ENCODE measurements at places on chromosomes 4 and X.

DNA sequence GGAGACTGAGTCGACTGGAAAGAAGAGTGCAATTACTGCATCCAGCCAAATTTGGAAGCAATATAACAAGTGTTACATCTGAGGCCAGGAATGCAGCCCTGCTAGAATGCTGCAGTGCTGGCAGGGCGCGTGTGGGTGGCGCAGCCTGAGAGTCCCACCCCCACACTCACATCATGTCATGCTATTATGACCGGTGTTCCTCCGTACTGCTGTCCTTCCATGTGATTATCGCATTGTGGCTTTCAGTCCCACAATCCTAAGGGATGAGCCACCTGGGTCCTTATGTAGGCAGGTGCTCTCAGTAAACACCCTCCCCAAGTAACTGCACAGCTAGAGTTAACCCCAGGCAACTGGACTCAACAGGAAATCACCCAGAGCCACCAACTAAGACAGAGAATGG is 122.6 kb upstream of the CPEB2 start:
- no peak for DNase-seq

- no peak for DNase-seq
Measured at GRCh38 chr4:113407409-113407808, 354.1 kb downstream of the CAMK2D start.

DNA sequence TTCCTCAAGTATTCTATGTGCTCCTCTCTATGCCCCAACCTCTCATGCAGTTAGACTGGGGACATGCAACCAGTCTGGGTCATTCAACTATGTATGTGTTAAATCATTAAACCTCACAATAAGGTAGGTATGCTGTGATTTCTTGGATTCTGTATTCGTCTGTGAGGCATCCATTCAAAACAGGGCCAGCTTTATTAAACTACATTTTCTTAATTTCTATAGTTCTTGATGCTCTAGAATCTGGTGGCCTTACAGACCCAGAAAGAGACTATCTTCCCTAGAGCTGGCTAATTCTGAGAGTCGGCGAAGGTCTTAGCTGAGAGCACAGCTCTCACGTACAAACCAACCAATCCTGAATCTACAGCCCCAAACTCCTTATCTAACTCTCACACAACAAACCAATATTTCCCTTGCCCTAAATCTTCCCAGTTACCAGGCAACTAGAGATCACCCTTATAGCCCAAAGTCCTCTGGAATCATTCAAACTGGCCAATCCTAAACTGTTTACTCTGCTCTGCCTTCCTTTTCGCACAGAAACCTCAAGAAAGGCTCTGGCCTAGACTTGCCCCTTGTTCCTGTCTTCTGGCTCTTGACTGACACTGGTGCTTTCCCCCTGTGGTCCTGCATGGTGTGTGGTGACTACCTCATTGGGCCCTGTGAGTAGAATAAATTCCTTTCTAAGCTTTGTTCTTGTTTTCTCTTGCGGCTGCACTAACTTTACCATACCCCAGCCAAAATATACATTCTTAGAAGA is 203.5 kb upstream of the TET2 start:
- no peak for DNase-seq

DNA sequence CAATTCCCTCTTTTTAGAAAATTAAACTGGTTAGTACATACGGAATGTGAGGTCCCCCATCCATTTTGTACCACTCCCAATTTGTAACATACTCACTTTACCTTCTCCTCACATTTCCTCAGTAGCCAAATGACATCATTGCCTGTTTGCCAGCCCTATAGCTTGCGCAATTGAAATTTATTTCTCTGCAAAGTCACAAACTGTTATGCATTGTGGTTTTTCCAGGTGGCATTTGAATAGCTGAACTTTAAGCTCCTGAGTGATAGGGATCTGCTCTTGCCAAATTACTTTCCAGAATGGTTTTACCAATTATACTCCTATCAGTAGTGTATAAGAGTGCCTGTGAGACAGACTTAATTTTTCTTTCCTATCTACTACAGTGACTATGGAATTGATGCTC is 7.7 kb downstream of the COL4A5 start:
- no peak for DNase-seq

DNA sequence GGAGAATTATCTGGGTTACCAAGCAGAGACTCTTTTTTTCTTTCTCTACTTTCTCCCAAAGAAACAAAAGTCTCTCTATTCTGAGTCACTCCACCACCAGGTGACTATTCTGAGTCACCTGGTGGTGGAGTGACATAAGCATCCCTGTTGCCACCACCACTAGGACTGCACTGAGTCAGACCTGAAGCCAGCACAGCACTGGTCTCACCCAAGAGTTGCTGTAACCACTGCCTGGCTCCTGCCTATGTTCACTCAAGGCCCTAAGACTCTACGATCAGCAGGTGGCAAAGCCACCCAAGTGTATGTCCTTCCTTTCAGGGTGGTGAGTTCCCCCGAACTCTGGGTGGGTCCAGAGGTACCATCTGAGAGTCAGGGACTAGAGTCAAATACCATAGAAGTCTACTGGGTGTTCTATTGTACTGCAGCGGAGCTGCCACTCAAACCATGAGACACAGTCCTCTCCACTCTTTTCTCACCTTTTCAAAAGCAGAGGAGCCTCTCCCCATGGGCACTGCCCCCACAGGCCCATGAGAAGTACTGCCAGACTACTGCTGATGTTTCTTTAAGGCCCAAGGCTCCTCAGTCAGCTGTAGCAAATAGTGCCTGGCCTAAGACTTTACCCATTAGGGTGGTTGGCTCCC is 209.6 kb upstream of the IRS4 start:
- DNase-seq = no peak

- DNase-seq = no peak
Measured at GRCh38 chr4:104533156-104533555, 38.5 kb upstream of the CXXC4 start.

DNA sequence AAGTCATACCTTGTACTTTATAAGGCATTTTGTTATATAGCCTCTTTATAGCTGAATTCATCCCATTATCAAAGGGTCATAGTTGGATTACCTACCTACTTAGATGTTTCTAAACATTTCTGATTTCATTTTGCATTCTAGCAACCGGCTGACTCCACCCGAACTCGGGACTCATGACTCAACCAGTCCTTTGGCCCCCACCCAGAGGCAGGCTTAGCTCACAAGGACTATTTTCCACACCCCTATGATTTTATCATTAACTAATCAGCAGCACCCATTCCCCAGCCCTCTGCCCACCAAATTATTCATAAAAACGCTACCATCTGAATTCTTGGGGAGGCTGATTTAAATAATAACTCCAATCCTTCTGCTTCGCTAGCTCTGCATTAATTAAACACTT is 79.9 kb upstream of the EGFL6 start:
- peak; percentile 52 for DNase-seq

- no peak for DNase-seq
Measured at GRCh38 chrX:108299101-108299591, 139.1 kb downstream of the COL4A6 start.

- DNase-seq = no peak
Measured at GRCh38 chr4:159443975-159444374, 341.1 kb downstream of the RAPGEF2 start.

DNA sequence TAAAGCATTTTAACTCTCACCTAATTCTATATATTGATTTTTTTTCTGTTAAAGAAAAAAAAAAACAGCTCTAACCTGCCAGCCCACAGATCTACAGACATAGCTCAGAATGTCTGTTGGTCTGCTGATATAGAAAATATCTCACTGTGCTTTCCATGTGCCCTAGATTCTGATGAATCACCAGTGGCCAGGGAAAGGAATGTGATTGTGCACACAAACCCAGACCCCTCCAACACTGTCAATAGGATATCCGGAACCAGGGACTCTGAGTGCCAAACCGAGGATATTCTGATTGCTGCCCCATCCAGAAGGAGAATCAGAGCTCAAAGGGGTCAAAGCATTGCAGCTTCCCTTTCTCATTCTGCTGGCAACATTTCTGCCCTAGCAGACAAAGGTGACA is 12.1 kb upstream of the SCML1 start:
- DNase-seq = no peak

DNA sequence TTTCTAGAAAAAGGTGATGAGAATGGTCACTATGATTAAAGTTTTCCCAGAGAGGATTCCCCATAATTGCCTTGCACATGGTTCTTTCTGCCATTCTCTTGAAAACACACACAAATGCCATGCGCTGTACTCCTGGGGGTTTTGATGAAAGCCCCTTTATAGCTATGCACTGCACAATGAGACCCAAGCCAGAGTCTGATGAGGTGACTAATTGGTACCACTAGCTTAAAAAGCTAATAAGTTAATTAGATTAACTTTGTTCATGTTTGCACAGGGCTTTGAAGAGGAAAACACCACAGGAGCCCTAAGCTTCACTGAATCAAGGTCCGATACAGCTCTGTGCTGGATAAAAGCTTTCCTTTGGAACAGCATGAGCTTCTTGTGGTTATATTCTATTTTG is 132.2 kb downstream of the NKX6-1 start:
- no peak for DNase-seq

DNA sequence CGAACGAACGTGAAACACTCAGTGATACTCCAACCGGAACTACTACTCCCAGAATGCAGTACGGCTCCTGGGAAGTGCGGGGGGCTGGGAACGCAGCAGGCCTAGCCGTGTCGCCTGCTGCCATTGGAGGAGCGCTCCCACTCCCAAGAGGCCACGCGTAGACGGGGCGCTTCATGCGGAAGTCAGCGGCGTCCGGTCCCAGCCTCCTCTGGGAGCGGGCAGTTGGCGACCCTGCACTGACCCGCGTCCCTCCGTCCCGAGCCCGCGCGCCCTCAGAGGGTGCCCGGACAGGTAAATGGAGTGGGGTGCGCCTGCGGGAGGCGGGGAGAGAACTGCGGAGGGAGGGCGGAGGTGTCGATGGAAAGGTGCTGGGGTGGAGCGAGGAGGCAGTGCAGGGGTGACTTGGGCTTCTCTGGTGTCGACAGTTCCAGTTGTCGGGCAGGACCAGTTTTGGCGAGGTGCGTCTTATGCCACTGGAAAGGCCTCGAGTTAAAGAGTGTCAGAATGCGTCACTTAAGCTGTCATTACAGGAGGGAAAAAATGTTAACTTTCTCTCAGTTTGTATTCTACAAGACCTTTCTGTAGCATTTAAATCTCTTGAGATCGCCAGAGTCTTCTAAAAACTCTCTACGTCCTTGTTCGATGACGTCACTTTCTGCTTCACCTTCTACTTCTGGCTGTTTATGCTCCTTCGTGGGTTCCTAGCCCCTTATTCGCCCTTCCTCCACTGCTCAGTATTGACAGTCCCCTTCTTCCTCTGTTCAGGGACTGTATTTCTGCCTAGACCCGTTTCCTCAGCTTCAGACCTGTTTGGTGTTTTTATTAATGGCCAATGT is at the start of gene VAMP7:
VAMP7 (plus strand) TSS at position 188 of the 836 bp plus-strand sequence. CDS start 8,122 bp downstream, outside the sequence.
- peak; percentile 57 for DNase-seq

DNA sequence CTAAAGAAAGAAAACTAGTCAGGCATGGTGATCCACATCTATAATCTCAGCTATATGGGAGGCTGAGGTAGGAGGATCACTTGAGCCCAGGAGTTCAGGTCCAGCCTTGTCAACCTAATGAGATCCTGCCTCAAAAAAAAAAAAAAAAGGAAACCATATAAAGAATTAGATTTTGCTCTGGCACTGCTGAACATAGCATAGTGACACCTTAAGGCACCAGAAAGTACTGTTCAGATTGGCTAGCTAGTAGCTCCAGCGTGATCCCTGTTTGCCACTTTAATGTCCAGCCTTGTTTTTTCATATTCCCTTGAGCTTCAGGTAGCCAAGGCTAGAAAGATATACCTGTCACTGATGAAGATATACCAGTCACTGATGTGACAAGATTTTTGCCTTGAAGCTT is 34.1 kb downstream of the EXOC1 start:
- DNase-seq = no peak

DNA sequence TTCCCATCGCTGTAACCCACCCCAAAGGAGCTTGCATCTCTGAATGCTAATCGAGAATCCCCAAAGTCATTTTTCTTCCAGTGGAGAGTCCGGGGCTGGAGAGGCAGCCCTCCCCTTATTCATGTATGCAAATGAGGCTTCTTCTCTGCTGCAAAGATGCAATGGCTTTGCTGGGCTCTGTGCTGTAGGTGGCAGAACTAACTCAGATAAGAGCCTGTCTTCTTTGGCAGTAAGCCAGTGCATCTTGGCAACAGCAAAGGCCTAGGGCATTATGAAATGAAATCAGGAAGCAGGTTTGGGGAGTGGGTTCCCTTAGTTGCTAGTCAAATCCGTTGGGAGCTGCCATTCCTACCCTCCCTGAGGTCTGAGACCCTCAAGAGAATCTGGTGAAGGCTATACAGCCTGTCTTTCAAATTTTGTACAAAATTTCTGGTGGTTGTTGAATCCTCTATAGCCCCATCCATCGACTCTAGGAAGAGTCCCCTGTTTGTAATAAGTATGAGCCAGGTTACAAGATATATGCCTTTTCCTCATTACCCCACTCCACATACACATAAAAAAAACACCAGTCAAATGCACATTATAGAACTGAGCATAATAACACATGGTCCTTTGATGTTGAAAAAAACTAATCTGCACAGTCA is 290.6 kb upstream of the TAPT1 start:
- DNase-seq = peak; percentile 64

DNA sequence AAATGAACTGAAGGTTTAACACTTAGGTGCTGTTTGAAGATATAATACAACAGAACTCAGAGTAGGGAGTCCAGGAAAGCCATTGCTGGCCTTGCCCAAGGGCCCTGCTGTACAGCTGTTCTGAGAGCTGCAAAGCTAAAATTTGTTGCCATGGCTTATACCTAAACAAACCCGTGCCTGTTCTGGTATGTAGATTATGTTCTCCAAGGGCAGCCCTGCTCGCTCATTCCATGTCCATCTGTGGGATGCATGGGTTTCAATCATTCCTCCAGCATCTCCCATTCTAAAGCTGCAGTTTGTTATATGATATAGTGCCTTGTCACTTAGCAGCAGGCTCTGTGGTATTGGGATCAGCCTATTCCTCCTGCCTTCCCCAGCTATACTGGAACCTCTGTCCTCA is 80.8 kb upstream of the BMPR1B start:
- DNase-seq = no peak

GRCh38 chr4:77992581-77992980 is 64.5 kb upstream of the FRAS1 start:
- no peak for DNase-seq

GRCh38 chrX:67351411-67351810 is 192.4 kb upstream of the AR start:
- no peak for DNase-seq

DNA sequence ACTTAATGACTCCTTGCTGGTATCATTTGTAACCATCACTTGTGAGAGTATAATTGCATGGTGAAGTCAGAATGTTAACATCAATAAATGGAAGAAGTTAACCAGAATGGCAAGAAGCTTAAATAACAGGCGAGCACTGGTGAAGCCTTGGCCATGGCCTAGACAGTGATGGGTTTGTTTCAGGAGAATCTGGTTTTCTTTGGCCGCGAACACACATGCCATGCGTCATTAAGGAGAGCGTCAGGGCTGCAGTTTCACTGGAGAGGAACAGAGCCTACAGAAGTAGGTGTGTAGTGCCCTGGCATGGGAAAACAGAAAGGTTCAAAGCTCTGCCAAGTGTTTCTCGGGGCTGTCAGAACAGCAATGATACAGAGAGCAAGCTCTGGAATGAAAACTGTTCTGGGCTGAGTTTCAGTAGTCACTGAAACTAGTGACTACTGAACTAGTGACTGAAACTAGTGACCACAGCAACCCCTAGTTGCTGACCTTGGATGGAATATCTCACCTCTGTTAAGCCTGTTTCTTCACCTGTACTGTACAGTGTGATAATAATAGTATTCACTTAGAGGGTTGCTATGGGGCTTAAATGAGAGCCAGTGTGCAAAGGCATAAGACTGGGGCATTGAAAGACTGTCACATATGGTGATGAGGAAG is 93.8 kb downstream of the C4orf51 start:
- DNase-seq = no peak

GRCh38 chr4:137960371-137961050 is 281.6 kb downstream of the SLC7A11 start:
- DNase-seq = peak; percentile 75

All from GM04504 (cell line).